NT2/D1 (cell line): ENCODE measurements at places on chromosomes 11 and 22.

DNA sequence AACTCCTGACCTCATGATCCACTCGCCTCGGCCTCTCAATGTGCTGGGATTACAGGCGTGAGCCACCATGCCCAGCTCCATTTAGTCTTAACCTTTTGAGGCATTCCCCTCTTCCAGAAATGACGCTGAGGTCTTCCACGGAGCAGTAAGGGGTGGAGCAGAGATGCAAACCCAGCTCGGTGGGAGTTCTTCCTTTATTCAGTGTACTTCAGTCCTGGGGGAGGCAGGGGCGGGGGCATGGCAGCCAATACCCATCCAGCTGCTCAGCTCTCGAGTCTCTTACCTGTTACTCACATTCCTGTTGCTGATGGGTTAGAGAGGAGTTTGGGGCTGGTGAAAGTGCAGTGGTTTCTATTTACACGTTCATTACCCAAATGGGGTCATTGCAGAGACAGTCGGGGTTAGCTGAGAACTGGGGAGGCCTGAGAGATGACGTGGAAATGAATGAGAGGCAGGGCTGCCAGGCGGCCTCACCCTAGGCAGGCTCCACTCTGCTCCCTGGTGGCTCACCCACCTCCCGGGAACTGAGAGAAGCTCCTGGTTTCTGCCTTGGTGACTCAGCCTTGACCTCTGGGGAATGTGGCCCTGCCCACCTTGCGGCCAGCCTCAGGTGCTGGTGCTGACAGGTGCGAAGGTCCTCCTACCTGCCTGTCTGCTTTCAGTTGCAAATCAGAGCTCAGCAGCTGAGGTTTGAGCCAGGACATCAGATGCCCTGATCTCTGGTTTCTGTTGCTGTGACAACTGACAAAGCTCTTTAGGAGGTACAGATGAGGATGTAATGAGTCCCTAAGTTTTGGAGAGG lies 13.4 kb upstream of the ST14 start:
- DNase-seq = no peak

DNA sequence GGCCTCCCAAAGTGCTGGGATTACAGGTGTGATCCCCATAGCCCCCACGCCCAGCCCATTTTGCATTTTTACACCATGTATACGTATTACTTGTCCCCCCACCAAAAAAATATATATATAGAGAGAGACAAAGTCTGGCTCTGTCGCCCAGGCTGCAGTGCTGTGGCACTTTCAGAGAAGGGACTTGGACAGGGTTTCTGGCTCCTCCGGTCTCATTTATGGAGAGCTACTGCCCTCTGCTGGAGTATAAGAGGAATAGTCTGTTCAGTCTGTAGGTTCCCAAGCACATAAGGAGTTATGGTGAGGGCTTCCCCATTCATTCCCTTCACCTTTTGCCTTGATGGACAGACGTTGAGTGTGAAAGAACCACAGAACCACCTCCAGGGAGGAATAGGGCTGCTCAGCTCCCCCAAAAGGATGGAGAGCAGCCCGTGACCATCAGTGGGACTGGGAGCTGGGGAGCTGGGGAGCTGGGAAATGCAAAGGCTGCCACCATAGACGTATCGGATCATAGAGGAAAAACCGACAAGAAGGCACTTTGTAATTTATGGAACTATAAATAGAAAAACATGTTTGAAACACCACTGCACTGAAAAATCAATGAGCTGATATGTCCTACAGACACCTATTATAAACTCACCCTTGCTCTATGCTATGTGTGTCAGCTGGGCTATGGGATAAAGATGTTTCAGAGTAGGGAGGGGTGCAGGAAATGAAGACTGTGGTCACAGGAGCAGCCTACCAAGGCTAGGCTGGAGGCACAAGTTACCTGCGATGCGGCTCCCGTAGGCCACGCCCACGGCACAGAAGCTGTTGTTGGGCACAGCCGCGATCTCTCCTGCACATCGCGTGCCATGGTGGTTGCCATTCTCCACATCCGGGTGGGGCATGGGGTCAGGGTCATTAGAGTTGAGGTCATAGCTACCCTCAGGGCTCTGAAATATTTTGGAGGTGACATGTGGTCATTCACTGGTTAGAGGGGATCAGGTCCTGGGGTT lies 5.2 kb downstream of the PCSK7 start:
- peak; percentile 64 for DNase-seq

GRCh38 chr11:119728211-119728626 lies 781 bp downstream of the NECTIN1 start:
- DNase-seq = no peak

- no peak for DNase-seq
Observed at GRCh38 chr22:20316217-20316843, 3.5 kb downstream of the DGCR6L start.

DNA sequence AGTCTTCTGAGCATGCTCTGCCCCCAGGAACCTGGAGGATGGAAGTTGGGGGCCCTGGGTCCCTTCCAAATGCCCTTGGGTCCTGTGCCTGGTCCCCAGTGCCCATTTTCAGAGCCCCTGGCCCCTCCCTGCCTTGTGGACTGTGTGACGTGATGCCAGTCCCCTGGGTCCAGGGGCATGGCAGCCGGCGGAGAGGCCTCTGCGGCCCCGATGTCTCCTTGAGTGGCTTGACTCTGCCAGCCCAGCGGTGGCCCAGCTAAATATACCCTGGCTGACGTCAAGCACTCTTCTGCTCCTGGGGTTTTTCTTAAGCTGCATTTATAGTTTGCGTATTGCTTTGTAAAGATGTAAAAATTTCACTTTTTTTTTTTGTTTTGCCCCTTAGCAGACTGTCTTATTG lies 35.2 kb upstream of the PARVG start:
- DNase-seq = no peak

GRCh38 chr22:48475661-48476345 lies 1351.9 kb downstream of the BRD1 start:
- DNase-seq = no peak

DNA sequence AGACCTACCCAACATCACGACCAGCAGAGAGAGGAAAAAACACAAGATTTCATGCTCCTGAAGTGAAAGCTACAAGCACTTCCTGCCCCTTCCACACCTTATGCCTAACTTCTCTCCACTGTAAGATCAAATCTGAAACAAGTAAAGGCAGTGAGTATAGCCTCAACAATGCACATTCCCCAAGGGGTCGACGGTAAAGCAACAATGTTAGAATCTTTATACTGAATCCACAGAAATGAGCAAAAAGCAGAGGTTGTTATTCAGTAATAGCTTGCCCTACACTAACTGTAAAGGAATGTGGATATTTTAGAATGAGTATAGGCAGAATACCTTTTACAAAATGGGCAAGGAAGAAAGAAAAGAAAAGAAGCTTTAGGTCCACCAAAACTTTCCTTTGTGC lies 15.6 kb downstream of the ARFGAP3 start:
- DNase-seq = no peak

- DNase-seq = peak; percentile 51
Observed at GRCh38 chr22:43273902-43274484, 69.2 kb downstream of the SCUBE1 start.

- peak; percentile 67 for DNase-seq
Observed at GRCh38 chr11:2930704-2931419, 1.6 kb upstream of the PHLDA2 start.
